ENCODE measurements at places on chromosomes 13 and 19. TPM values are rescaled to one million over a fixed set of nuclear protein-coding genes. Genes with fewer than 3 reads are reported as not detected.

VMAC gene
- 6.1 TPM for polyA plus RNA-seq

MIPEP gene
- 24.3 TPM for polyA plus RNA-seq

DNA sequence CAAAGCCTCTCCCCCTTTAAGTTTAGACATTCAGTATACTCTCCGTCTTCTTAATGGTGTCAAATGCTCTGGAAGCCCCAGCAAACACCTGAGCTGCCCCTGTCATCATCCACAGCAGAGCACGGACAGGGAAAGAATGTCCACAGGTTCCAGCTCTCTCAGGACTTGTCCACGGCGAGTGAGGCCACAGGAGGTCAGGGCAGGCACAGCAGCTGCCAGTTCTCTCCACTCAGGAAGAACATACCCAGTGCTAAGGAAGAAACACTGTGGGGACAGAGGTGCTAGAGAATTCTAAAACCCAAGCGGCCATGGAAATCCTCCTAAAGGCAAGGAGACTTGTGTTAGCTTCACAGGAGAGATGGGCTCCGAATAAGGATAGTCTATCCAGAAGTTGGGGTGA lies 132.0 kb upstream of the SERP2 start:
- H3K4me1 ChIP-seq: peaks cover 12% of the 10 kb centered on the region
- no peak overlapping the region for H3K4me3 ChIP-seq
- no peak overlapping the region for H3K27ac ChIP-seq

DNA sequence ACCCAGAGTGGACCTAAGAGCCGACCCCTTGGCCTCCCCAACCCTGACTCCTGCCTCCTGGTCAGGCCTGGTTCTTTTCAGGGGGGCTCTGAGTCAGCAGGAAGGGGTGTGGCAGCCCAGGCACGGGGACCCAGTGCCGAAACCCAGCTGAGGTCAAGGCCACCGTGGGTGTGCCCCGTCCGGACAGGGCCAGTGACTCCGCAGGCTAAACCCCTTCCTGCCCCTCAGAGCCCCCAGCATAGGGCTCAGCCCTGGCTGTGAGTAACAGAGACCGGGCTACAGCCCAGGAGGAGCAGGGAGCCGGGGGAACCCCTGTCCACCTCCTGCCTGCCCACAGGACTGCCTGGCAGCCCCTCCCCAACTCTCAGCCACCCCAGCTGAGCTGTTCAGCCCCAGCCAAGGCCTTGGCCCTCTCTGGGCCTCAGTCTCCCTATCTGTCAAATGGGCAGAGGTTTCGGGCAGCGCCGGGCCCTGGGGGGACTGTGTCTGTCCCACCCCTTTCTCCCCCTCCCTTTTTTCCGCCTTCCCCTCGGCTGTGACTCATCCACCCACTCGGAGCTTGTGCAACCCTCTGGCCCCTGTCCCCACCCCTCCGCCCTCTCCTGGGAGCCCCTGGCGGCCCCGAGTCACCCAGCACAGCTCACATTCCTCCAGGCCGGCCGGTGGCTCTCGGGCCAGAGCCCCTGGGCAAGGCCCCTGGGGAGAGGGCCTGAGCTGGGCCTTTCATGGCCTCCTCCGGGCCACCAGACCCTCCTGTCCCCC lies 8.6 kb downstream of the ZBTB7A start:
- no peaks in the 10 kb centered on the region for H3K27me3 ChIP-seq
- H3K4me3 ChIP-seq: no peak overlapping the region
- no peak overlapping the region for H3K27ac ChIP-seq

GRCh38 chr13:22189176-22190048 lies 518.5 kb downstream of the FGF9 start:
- DNase-seq: no peak
- no peaks in the 10 kb centered on the region for H3K4me1 ChIP-seq
- H3K27me3 ChIP-seq: peaks cover 16% of the 10 kb centered on the region
- H3K36me3 ChIP-seq: no peaks in the 10 kb centered on the region

GRCh38 chr19:9878511-9879196 lies 43.5 kb downstream of the PIN1 start:
- no peak overlapping the region for H3K27ac ChIP-seq
- H3K27me3 ChIP-seq: peaks cover 28% of the 10 kb centered on the region
- DNase-seq: no peak
- H3K4me1 ChIP-seq: no peaks in the 10 kb centered on the region
- H3K4me3 ChIP-seq: no peak overlapping the region

ZFR2 gene
- not detected for polyA plus RNA-seq

ELANE gene
- polyA plus RNA-seq: not detected

- H3K4me3 ChIP-seq: no peak overlapping the region
- DNase-seq: no peak
- no peaks in the 10 kb centered on the region for H3K4me1 ChIP-seq
- H3K36me3 ChIP-seq: no peaks in the 10 kb centered on the region
- H3K27me3 ChIP-seq: peaks cover 27% of the 10 kb centered on the region
Measured at GRCh38 chr13:45587897-45588296, 27.6 kb downstream of the ERICH6B start.

DNA sequence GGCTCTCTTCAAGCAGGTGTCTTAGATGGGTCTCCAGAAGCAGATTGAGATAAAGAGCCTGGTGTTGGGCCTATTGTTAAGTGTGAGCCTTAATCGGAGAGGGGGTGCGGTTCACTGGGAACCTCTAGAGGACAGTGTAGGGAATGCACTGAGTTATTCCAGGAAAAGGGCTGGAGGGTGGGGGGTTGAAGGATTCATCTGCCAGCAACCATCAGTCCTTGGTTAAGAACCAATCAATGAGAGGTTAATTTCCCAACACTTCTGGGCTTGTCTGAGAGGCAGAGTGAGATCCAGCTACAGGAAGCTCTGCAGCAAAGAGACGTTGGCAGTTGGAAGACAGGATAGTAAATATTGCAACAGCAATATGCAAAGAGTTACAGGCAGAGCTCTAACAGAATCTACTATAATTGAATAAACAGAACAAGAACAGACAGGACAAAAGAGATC lies 28.7 kb downstream of the CYP4F2 start:
- H3K27ac ChIP-seq: peak overlapping the region; percentile 88
- DNase-seq: peak; percentile 6

DNA sequence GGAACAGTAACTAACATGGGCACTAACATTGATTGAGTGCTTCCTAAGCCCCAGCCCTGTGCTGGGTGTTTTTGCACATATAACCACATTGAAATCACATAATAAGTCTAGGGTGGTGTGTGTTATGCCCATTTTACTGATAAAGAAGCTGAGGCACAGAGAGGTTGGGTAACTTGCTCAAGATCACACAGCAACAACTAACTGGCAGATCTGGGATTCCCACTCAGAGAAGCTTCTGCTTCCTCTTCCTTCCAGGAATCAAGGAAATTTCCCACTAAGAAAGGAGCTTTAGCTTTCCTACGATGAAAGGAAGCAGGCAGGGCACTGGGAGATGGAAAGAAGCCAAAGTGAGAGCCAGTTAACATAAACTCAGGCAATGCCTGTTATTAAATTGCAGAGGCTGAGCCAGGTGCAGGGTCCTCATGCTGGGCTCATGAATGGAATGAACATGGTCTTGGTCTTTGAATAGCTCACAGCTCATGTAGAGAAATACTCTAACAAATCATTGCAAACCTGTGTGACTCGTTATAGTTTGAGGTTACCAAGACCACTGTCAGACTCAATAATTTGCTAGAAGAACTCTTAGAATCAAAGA lies 10.1 kb downstream of the SSC5D start:
- H3K27ac ChIP-seq: no peak overlapping the region
- peaks cover 8% of the 10 kb centered on the region for H3K27me3 ChIP-seq
- H3K36me3 ChIP-seq: no peaks in the 10 kb centered on the region
- H3K4me1 ChIP-seq: peaks cover 30% of the 10 kb centered on the region
- no peak for DNase-seq

- H3K36me3 ChIP-seq: no peaks in the 10 kb centered on the region
- H3K27me3 ChIP-seq: peaks cover 12% of the 10 kb centered on the region
- no peak overlapping the region for H3K27ac ChIP-seq
Measured at GRCh38 chr13:32036126-32036695, 4.6 kb downstream of the FRY start.

DNA sequence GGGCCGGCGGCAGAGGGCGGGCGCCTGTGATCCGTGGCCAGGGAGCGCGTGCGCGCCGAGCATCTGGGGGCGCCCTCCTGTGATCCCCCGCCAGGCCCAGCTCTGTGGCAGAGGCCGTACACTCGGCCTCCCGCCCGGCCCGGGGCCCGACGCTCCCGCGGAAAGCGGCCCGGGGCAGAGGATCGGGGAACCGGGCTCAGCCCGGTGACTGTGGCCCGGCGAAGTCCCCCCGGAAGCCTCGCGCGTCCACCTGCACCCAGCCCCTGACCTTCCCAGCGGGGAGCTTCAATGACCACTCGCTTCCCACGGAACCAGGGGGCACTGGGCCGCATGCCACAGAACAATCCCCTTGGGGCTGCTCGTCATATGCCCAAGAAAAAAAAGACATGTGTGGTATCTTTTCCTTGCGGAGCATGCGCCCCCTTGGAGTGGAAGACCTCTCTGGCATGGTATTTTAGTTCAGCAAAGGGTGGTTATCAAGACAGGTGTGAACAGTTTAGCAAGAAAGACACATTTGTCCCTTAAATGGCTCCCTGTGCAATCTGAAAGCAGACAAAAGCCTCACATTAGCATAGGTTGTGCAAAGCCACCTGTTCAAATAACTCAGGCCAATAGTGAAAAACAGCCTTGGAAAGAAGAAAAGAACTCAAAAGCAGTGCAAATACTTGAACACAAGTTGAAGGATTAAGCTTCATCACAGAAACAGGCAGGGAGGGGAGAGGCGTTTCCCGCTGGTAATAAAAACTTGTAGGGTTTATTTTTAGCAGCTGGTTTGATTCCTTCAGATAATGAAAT lies 290.9 kb upstream of the SOX21 start:
- H3K4me3 ChIP-seq: no peak overlapping the region
- DNase-seq: no peak
- no peak overlapping the region for H3K27ac ChIP-seq
- H3K36me3 ChIP-seq: no peaks in the 10 kb centered on the region
- H3K27me3 ChIP-seq: peaks cover 30% of the 10 kb centered on the region

GRCh38 chr19:5615756-5616327 lies 6.7 kb downstream of the SAFB2 start:
- peaks cover 19% of the 10 kb centered on the region for H3K36me3 ChIP-seq
- no peak overlapping the region for H3K4me3 ChIP-seq
- no peak overlapping the region for H3K27ac ChIP-seq
- H3K27me3 ChIP-seq: no peaks in the 10 kb centered on the region
- DNase-seq: no peak

DNA sequence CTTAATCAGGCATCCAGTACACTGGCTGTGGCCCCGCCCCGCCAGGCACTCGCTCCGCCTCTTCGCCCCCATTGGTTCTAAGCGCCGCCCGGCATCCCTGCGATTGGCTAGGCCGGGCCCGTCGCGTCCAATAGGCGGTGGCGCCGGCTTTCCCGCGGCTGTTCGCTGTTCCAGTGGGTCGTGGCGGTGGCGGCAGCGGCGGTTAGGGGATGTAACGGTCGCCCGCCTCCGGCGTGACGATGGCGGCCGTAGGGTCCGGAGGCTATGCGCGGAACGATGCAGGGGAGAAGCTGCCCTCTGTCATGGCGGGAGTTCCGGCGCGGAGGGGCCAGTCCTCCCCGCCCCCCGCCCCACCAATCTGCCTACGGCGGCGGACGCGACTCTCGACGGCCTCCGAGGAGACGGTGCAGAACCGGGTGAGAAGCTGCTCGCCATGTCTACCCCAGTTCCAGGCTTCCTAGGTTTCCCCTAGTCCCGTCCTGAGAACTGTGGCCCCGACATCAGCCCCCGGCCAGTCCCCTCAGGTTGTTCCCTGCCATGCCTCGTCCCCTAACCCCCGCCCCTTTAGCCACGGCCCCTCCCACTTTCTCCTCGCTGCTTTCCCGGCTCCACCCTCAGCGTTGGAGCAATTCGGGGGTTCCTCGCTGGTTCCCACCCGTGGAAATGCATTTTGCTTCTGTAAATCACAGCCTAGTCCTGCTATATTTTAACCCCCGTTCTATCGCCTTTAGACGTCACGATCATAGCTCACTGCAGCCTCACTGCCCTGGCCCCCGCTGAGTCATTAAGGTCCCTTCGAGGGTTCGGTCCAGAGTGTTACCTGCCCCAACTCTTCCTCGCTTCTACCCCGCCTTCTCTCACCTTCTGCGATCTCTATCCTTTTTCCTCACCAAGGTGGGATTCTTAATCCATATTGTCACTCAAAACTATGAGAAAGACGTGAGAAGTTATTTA lies at the start of gene WDR62:
Gene WDR62, plus strand, starts transcription at position 165 of the 954 bp plus-strand sequence. Its CDS starts 75 bp downstream, at position 240.
- peak within 1 kb of the TSS; percentile 98 for H3K4me3 ChIP-seq
- DNase-seq: peak; percentile 95
- H3K27me3 ChIP-seq: no peaks in the 10 kb centered on the region
- peaks cover 35% of the 10 kb centered on the region for H3K4me1 ChIP-seq
- peak within 1 kb of the TSS; percentile 100 for H3K27ac ChIP-seq

ZNF415 gene
- polyA plus RNA-seq: 12.8 TPM

GRCh38 chr13:20833900-20834679 lies 60.3 kb upstream of the EEF1AKMT1 start:
- H3K27ac ChIP-seq: no peak overlapping the region
- no peak for DNase-seq
- peaks cover 5% of the 10 kb centered on the region for H3K36me3 ChIP-seq
- H3K27me3 ChIP-seq: no peaks in the 10 kb centered on the region
- no peak overlapping the region for H3K4me3 ChIP-seq

DNA sequence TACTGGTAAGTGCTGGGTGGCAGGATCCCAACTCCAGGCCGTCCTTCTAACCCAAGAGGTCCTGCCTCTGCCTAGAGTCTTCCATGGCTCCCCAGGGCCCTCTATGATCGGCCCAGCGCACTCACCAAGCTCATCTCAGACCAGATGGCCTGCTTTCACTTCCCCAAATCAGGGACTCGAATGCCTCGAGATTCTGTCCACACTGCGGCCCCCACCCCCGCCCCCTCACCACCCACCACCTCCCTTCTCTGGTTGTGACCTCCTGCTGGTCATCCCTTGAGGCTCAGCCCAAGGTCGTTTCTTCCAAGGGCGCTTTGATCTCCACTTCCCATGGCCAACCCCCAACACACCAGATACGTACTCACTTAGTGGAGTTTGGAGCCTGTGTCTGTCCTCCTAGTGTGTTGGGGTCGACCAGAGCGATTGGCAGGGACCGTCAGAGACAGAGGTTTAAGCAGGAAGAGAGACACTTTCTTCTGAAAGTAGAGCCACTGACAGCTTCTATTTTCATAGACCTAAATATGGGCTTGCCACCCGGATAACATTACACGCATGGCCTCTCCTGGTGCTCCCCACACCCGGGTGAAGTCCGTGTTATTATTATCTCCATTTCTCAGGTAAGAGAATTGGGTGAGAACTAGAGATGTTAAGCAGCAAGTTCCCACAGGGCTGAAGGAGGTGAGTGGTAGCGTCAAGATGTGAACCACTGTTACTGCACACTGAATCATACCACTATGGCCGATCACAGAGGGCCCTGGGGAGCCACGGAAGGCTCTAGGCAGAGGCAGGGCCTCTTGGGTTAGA lies at the start of gene FCER2:
Gene FCER2, minus strand, starts transcription at position 478 of the 804 bp plus-strand sequence. CDS start 2,371 bp downstream, outside the sequence.
- H3K36me3 ChIP-seq: peaks cover 16% of the 10 kb centered on the region
- H3K27me3 ChIP-seq: no peaks in the 10 kb centered on the region
- DNase-seq: peak; percentile 85
- peak within 1 kb of the TSS; percentile 97 for H3K4me3 ChIP-seq

VRK3 gene
- 78.8 TPM for polyA plus RNA-seq

RNF225 gene
- polyA plus RNA-seq: not detected

- peaks cover 16% of the 10 kb centered on the region for H3K36me3 ChIP-seq
- peaks cover 37% of the 10 kb centered on the region for H3K4me1 ChIP-seq
- no peak for DNase-seq
- no peaks in the 10 kb centered on the region for H3K27me3 ChIP-seq
Measured at GRCh38 chr19:803099-803561, 5.9 kb downstream of the PTBP1 start.
